Panc1 (cell line): ENCODE measurements at places on chromosomes 11 and 22. TPM values are rescaled to one million over a fixed set of nuclear protein-coding genes. Genes with fewer than 3 reads are reported as not detected.

The C22orf23 gene
- total RNA-seq, result 0.49 TPM

DNA sequence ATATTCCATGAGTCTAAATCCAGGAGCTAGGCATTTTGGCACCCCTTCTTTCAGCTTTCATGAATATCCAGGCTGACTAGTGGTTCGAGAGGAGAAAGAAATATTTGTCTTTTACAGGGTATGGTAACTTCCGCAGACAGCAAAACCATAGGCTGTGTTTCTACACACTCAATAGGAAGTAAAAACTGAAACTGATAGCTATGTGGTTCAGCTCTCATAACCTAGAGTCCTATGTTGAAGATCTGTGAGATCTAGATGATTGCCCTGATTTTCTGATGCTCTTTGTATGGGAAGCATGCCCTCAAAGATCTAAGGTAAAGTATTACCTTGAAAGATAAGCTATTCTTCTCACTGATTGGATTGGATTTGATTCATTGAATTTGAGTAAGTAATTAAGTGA is 118.3 kb downstream of the CD44 start:
- no peak for DNase-seq

The TMEM191C gene
- total RNA-seq, result 2.9 TPM

The RIBC2 gene
- 2.9 TPM for total RNA-seq

DNA sequence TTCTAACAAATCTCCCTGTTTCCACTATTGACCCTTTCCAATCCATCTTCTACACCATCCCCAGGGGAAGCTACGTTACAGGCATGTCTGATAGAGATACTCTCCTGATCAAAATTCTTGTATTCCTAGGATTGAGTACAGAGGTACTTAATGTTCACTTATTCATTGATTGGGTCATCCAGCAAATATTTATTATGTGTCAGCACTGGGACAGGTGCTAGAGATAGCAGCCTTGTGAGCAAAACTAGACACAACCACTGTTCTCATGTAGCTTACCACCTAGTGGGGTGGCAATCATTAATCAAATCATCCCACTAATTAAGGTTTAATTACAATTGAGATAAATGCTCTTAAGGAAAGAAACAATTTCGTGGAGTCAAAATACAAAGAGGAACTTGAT is 9.4 kb upstream of the RTCB start:
- no peak for DNase-seq

GRCh38 chr22:42171946-42172719 is 41.5 kb upstream of the CYP2D6 start:
- no peak for DNase-seq

- DNase-seq, result peak; percentile 67
Measured at GRCh38 chr22:29040385-29041275, 21.0 kb downstream of the C22orf31 start.

DNA sequence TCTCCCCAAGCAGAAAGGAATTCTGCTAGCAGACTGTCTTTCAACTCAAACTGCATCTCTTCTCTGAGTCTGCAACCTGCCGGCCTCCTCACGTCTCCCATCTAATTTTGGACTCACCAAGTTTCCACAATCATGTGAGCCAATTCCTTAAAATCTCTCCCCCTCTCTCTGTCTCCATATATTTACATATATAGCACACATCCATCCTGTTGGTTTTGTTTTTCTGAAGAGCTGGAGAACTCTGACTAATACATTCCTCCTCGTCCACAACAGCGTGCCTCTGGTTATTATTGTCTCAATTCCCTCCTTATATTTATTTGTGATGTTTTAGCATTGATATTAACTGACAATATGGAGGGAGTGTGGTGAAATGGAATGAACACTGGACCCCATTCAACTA is 29.6 kb upstream of the FJX1 start:
- DNase-seq, result no peak

DNA sequence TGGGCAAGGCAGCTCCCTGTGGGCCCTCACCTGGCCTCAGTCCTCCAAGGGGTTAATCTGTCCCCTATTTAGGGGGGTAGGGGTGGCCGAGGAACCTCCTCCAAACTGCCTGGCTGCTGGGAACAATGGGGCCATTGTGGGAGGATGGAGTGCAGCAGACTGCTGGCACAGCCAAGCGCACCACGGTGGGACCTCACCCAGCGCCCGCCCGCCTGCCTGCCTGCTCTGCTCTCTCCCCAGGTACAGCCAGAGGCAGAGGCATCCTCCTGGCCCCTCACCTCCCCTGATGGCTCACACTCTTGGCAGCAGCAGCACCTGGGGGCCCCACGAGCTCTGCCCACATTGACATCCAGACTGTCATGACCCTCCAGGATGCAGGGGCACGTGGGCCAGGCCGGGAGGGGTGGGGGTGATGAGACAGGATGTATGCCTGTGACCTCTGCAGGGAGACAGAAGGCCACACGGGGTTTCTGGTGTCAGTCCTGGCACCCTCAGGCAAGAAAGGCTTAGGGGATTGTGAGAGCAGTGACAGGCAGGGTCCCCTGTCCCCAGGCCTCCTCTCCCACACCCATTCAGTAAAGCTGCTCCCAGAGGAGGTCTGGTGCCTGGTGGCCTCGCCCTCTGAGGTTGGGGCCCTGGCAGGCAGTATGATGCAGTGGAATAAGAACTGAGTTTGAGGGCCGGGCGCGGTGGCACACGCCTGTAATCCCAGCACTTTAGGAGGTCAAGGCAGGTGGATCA is 11.4 kb downstream of the BCL9L start:
- no peak for DNase-seq

DNA sequence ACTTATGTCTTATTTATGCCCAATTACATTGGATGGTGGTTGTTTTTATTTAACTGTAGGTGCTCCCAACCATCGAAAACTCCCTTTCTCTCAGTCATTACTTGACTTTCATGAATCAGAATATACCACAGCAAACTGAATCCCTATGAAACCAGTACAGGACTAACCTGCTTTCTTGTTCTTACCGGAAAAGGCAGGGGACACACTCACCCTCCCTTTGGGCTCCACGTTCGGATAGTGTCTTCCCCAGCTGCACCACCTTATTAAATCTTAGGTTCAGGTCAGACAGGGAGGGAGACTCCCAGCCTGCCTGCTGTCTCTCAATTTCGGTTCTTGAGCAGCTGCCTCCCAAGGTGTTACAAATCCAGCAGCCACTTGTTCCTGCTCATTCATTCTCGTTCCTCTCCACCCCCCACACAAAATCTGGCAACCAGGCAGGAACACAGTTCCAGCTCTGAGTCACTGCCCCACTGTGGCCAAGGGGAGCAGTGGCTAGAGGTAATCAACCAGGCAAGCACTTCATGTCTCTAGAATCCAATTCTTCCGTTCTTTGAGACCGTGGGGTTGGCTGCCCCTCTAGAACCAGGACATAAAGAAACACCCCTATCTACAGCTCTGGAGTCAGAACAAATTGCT is 133.0 kb downstream of the PLEKHA7 start:
- no peak for DNase-seq

DNA sequence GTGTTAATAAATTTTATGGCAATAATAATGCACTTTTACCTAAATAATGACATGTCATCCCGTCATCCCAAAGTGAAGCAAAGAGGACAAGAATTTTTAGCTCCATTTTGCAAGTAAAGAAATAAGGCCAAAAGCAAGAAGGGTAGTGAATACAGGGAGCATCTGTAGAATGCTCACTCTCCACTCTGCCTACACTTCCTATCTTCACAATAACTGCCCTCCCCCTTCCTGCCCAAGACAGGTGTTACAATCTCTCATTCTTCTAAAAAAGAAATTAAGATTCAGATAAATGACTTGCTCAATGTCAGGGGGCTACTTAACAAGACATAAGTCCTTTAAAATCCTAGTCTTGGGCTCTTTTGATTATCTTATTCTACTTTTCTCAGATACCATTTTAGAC is 8.9 kb downstream of the RDX start:
- DNase-seq, result no peak

DNA sequence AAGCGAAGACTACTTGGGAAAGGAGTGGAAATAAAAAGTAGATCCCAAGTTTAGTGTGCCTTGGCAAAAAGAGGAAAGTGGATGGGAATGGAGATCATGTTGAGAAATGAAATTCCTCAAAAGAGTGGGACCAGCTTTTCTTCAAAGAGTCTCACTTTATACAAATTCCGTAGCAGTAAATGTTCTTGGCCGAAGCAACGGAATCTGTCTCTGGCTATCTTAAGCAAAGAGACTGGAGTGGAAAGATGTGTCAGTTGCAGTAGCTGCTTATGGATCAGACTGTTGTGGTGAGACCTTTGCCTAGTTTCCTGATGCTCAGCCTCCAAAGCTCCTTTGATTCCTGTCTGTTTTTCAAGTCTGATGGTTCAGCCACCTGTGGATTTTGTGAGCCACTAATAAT is 73.6 kb downstream of the CSTPP1 start:
- DNase-seq, result no peak

The GGT1 gene
- 2.6 TPM for total RNA-seq

DNA sequence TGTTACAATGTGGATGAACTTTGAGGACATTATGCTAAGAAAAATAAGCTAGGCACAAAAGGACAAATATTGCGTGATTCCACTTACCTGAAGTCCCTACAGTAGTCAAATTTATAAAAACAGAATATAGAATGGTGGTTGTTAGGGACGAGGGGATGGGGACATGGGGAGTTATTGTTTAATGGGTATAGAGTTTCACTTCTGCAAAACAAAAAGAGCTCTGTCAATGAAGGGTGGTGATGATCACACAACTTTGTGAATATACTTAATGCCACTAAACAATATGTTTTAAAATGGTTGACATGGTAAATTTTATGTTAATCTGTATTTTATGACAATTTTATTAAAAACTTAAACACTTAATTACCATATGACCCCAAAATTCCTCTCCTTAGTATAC is 26.1 kb downstream of the INTS4 start:
- DNase-seq, result no peak

- DNase-seq, result no peak
Measured at GRCh38 chr22:38467904-38468442, at the start of gene KDELR3. Gene KDELR3 (plus strand): TSS chr22:38468096. CDS start chr22:38468234, 138 bp downstream.

GRCh38 chr11:131685206-131685605 is 314.8 kb downstream of the NTM start:
- DNase-seq, result no peak

The CSF2RB gene
- total RNA-seq, result not detected

The ADM2 gene
- total RNA-seq, result 3.9 TPM

The PTPRCAP gene
- 0.82 TPM for total RNA-seq

- DNase-seq, result peak; percentile 93
Measured at GRCh38 chr11:12693479-12694182, 19.4 kb downstream of the TEAD1 start.

The OR2AG2 gene
- total RNA-seq, result 0.18 TPM

DNA sequence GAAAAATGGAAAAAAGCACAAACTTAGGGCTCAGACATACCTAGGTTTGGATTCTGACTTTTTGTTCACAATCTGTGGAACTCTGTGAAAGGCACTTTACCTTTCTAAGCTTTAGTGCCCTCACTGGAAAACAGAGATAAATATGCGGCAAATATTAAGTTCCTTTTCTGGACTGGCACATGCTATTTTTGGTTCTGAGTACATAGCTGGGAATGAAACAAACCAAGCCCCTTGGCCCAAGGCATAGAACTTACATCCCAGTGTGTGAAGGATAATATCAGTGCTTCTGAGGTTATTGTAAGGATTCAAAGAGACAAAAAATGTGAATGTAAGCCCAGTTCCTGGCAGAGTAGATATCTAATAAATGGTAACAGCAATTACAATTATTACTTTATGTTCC is 227.5 kb downstream of the ADAMTS15 start:
- no peak for DNase-seq

DNA sequence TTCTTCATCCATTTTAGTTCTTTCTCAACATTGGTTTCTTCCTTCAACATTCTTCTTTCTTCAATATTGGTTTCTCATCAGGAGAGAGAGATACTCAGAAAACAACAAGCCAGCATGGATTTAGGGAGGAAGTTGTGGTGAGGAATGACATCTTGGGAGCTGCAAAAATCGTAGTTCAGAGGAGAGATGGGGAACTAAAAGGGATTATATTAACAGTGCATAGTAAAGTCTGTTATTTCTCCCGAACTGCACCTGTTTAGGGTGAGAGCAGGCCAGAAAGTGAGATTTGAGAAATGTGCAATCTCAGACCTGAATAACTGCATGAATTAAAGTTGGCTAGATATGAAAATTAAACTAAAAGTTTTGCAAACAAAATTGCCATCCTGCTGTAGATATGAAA is 94.5 kb downstream of the CASP12 start:
- DNase-seq, result no peak

The SYT12 gene
- total RNA-seq, result 0.62 TPM

GRCh38 chr22:27858626-27859025 is 57.1 kb upstream of the MN1 start:
- DNase-seq, result no peak

- no peak for DNase-seq
Measured at GRCh38 chr11:133842053-133842452, 3.3 kb downstream of the SPATA19 start.

The MMP8 gene
- total RNA-seq, result not detected

- no peak for DNase-seq
Measured at GRCh38 chr11:119759324-119759723, 30.3 kb upstream of the NECTIN1 start.

The KDM4E gene
- not detected for total RNA-seq
